Suppressor macrophage (primary cell): ENCODE measurements at places on chromosomes 6 and 20.
A peak's percentile ranks its signal among the peaks of the same experiment; 100 is the strongest.

GRCh38 chr20:2295886-2296515, at the start of gene TGM3:
Gene TGM3 (plus strand): TSS chr20:2296001. CDS start chr20:2296064, 63 bp downstream.
- no peak for DNase-seq

DNA sequence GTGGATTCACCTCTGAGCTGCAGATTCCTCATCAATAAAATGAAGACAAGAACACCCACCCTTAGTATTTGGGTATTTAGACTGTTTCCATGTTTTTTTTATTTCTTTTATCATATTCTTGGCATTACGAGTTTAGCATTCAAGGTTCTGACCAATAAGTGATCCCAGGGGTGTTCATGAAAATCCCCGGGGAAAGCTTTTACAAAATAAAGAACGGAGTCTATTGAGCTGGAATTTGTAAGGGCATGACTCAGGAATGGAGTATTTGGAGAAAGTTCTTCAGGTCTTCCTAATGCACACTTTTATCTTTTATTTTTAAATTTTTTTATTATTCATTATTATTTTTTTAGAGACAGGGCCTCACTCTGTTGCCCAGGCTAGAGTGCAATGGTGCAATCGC, 19.4 kb upstream of the TOX2 start:
- DNase-seq, result no peak

GRCh38 chr6:11282875-11283274, 50.4 kb upstream of the NEDD9 start:
- DNase-seq, result no peak

DNA sequence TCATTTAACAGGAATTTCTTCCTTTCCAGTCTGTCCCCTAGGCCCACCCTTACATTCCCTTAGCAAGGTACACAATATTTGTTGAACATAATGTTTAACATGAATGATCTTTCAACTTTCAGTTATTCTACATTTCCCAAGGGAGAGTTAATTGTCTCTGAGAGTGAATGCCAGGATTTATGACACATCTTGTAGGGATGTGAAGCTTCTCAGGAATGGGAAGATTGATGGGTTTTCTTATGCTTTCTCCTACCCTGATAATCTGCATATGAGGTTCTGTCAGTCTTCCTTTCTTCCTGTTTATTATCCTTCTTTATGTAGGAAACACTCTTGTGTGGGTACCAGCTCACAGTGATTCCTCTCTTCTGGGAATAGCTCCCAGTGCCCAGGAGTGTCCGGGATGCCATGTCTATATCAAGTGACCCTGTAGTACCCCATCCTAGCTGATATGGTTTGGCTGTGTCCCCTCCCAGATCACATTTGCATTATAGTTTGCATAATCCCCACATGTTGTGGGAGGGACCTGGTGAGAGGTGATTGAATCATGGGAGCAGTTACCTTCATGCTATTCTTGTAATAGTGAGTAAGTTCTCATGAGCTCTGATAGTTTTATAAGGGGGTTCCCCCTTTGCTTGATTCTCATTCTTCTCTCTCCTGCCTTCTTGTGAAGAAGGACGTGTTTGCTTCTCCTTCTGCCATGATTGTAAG, 7.1 kb upstream of the FYN start:
- DNase-seq, result no peak

GRCh38 chr6:11535801-11536230, 1.7 kb upstream of the TMEM170B start:
- no peak for DNase-seq

GRCh38 chr6:111624401-111625098, 18.9 kb upstream of the TRAF3IP2 start:
- DNase-seq, result peak; percentile 32

DNA sequence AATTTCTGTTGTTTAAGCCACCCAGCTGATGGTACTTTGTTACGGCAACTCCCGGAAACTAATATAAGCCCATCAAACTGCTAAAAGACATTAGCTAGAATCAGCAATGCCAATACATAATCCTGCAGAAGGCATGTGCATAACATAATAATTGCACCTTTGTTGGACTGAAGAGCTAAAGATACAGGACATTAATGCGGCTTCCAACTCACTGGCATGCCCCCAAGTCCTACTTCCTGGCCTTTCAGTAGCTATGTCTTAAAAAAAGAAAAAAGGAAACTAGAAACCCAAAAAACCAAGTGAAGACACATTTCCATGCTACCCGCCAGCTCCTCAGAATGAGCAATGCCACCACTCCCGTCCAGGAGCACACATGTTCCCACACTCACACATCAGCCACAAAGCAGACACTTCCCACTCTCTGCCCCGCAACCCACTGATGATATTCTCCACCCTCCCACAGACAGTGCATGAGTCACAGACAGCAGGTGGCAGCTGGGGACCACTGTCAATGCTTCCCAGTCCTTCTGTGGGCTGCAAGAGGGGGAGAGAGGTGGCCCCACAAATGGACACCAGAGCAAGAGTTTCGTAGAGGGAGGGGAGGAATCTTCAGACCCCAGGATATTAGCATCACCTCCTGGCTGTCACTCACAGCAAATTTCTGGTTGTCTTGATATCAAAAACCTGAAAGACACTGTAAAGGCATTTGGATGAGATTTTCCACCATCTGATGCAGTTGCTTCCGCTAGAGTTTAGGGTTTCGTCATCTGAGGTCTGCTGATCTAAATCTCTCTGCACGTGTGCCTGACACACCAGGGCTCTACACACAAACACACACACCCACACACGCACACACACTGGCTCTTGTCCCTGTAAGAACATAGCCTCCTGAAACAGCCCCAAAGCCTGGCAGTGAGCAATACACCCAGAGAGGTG, 32.8 kb downstream of the GFOD1 start:
- DNase-seq, result peak; percentile 88

- DNase-seq, result no peak
Observed at GRCh38 chr6:5729813-5730517, 276.8 kb downstream of the NRN1 start.

- no peak for DNase-seq
Observed at GRCh38 chr6:93272211-93272610, 147.1 kb downstream of the EPHA7 start.

GRCh38 chr6:107509506-107509905, 19.6 kb downstream of the SOBP start:
- no peak for DNase-seq

DNA sequence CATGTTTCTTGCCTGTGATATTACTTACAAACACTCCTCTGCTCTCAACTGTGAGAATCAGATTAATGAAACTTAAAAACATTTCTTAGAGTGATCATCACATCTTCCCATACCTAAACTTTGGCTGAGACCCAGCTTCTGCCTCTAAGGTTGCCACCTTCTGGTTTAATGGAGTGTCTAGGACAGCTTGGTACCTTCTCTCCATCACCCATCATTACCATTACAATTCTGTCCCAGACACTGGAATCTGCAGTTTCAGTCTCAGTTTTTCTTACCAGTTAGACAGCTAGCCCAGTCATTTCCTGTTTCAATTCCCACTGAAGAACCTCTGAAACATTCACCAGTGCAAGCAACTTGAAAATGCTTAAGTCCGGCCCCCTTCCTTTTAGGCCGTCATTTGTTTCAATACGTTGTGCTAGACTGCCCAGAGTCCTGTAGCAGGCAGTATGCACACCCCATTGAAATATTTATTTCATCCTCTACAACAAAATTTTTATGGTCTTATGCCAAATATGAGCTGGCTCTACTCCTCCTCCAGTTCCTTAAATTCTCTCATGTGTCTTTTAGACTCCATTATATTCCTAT, 107.0 kb upstream of the FOXO3 start:
- peak; percentile 67 for DNase-seq

- DNase-seq, result no peak
Observed at GRCh38 chr6:44663860-44664634, 276.5 kb downstream of the CDC5L start.

GRCh38 chr6:96466147-96466863, 55.3 kb upstream of the UFL1 start:
- no peak for DNase-seq

DNA sequence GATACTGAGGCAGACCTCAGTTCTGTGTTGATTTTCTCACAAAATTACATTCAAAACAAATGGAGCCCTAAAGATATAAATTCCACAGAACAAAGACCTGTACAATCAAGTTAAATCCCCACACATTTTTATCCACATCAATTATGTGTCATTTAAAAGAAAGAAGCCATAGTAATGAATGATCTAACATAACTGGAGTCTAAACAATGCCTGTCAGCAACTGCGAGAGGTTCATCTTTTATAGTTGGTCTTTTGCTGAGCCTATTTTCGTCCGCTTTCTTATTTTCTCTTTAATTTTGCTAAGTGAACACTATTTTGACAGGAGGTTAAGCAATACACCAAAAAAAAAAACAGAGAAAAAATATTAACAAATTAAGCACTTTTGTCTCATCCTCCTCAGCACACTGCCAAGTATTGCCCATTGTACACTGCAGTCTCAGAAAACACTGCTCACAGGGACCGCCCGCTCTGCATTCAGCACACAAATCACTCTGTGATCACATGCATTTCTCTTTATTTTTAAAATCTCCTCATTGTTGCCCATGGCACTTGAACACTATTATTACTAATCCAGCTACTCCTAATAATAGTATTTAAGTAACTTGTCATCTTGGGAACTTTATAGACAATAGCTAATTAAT, 140.8 kb downstream of the BTBD9 start:
- DNase-seq, result no peak

- no peak for DNase-seq
Observed at GRCh38 chr6:73558624-73559398, 38.0 kb upstream of the EEF1A1 start.

- no peak for DNase-seq
Observed at GRCh38 chr6:12555267-12555666, 161.3 kb upstream of the PHACTR1 start.

DNA sequence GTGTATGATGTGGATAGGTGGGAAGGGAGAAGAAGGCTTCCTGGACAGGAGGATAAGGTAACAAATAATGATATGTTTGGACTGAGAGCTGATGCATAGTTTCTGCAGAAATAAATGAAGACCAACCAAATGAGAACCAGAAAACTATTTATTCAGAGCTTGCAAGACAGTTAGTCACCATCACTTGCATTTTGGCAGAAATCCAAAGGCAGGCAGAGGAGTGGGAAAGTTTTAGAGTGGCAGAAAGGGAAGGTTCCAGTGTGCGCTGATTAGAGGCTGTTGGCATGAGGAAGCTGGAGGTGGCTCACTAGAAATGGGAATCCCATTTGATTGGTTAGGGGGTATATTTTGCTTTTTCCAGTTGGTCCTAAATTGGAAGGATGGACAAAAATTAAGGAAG, 13.0 kb upstream of the F13A1 start:
- DNase-seq, result peak; percentile 93

DNA sequence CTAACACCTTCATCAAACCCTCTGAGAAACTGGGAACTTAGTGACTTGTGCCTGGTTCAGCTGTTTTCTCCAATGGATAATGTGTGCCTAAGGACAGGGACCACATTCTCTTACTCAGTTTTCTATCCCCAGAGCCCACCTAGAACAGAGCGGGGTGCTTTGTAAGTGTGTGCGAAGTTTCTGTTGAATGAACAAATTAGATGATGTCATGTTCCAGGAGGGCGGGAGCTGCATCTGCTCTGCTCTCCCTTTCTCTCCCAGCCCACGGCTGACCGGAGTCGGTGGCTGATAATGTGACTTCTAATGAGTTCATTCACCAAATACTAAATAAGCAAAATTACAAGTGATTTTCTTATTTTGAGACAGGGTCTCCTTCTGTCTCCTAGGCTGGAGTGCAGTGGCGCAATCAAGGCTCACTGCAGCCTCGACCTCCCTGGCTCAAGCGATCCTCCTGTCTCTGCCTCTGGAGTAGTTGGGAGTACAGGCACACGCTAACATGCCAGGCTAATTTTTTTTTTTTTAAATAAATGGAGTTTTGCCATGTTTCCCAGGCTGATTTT, 60.7 kb upstream of the FNDC1 start:
- DNase-seq, result no peak

DNA sequence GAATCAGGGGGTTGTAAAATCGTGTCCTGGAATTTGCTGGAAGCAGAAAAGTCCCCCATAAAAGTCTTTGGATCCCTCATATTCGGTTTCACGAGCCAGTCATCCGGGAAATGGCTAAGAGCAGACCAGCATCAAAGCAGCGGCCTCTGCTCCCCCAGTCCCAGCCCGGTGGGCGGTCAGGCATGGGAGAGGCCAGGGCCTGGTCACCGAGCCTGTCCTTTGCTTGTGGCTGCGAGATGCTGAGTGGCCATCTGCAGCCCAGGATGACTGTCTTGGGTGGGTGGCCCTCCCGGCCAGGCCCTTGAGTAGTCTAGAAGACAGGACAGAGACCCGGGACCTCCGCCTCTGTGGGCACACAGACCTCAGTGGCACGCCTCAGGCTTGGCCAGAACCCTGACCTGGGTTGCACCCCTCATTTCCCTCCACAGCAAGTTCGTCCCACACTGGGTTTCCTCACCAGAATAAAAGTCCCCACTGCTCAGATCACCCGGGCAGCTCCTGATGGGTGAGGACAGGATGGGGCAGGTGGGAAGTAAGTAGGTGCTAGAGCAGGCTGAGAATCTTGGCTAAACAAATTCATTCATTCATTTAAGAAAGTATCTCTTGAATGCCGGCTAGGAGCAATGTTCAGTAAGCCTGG, 172.1 kb downstream of the BMP7 start:
- no peak for DNase-seq

- DNase-seq, result no peak
Observed at GRCh38 chr6:65786815-65787214, 79.8 kb upstream of the EYS start.

DNA sequence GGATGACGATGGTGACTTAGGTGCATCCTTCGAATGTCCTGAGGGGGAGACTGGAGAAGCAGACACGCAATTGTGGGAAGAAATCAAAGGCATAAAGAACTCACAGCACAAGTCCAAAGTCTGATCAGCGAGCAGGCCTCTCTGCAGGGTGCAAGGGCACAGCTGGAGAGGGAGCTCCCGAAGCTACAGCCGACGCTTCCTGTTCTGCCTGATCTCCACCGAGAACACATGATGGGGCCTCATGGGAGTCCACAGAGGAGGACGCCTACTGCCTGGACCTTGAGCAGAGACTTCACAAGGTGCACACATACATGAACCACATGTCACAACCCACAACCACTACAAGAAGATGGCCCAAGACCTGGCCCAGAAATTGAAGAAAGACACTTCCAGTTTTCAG, 51.4 kb downstream of the RIN2 start:
- DNase-seq, result no peak

DNA sequence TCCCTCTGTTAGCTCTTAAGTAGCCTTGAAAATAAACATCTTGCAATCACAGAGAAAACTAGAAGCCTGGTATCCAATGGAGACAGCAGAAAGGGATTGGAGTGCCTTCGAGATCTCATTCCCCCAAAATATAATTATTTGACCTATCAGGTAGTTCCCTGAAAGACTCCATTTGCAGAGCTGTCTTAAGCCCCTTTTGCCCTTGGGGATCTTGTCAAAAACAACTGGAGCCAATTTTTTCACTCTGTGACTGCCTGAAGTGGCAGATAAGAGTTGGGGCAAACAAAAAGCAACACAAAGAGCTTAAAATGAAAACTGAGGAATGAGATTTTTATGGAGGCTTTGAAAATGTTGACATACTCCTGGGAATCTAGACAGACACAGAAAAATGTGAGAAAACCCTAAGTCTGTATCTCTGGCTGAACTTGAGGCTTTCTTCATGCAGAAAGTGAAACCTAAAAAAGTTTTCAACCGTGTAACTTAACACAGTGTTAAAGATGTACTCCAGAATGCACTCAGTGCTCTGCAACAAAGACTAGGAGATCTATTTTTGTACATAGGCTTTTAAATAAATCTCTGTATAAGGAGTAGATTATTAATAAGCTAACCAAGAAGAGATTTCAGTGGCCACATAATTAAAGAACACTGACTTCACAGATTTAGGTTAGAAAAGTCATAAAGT, 971.1 kb upstream of the MAN1A1 start:
- DNase-seq, result no peak

GRCh38 chr6:52667572-52667971, 3.3 kb upstream of the TMEM14A start:
- peak; percentile 36 for DNase-seq
